ENCODE measurements at places on chromosomes 1 and 21.

- no peak for DNase-seq
Observed at GRCh38 chr1:11888206-11888876, 29.6 kb upstream of the NPPB start.

GRCh38 chr1:241161188-241161689, 195.8 kb downstream of the RGS7 start:
- no peak for DNase-seq

- DNase-seq, result no peak
Observed at GRCh38 chr1:59008599-59009347, 224.9 kb upstream of the JUN start.

- no peak for DNase-seq
Observed at GRCh38 chr1:10179406-10180091, 30.8 kb upstream of the KIF1B start.

- no peak for DNase-seq
Observed at GRCh38 chr1:80369780-80370179, 1363.2 kb upstream of the ADGRL4 start.
